ENCODE measurements at places on chromosomes 7 and 10. TPM values are rescaled to one million over a fixed set of nuclear protein-coding genes. Genes with fewer than 3 reads are reported as not detected.

Gene JAKMIP3
- total RNA-seq, result not detected

Gene SNCG
- total RNA-seq, result 31.4 TPM

Gene ZDHHC4
- 31.3 TPM for total RNA-seq

Gene PPP1R17
- total RNA-seq, result not detected

Gene ASZ1
- not detected for total RNA-seq

Gene DNTT
- not detected for total RNA-seq

Gene FOXI2
- total RNA-seq, result not detected

Gene PRSS37
- not detected for total RNA-seq

DNA sequence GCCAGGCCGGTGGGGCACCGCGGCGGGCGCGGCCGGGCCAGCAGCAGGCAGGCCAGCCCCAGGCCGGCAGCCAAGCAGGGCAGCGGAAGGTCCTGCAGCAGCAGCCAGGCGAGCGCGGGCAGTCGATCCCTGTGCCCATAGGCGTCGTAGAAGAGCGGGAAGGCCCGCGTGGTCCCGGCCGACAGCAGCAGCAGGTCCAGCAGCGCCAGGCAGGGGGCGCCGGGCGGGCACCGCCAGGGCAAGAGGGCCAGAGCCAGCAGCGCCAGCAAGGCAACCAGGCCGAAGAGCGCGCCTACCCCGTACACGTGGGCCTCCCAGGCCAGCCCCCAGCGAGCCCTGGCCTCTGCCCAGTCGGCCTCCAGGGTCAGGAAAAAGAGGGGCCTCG lies 8.4 kb upstream of the RBM28 start:
- peak; percentile 72 for DNase-seq
- no peak overlapping the region for H3K4me3 ChIP-seq
- H3K36me3 ChIP-seq, result no peaks in the 10 kb centered on the region
- H3K27me3 ChIP-seq, result peaks cover 46% of the 10 kb centered on the region
- no peaks in the 10 kb centered on the region for H3K4me1 ChIP-seq

- no peak overlapping the region for H3K4me3 ChIP-seq
- DNase-seq, result no peak
- H3K4me1 ChIP-seq, result no peaks in the 10 kb centered on the region
- peaks cover 3% of the 10 kb centered on the region for H3K27me3 ChIP-seq
- H3K36me3 ChIP-seq, result no peaks in the 10 kb centered on the region
- no peak overlapping the region for H3K27ac ChIP-seq
Observed at GRCh38 chr10:113780681-113781250, 29.3 kb downstream of the PLEKHS1 start.

- no peaks in the 10 kb centered on the region for H3K36me3 ChIP-seq
- no peak overlapping the region for H3K27ac ChIP-seq
- no peak overlapping the region for H3K4me3 ChIP-seq
- H3K4me1 ChIP-seq, result no peaks in the 10 kb centered on the region
- no peak for DNase-seq
Observed at GRCh38 chr7:96921231-96921630, 84.1 kb upstream of the DLX6 start.

GRCh38 chr7:26034391-26034790 lies 117.6 kb upstream of the NFE2L3 start:
- H3K27me3 ChIP-seq, result no peaks in the 10 kb centered on the region
- no peak for DNase-seq
- H3K4me3 ChIP-seq, result no peak overlapping the region
- H3K27ac ChIP-seq, result no peak overlapping the region
- no peaks in the 10 kb centered on the region for H3K36me3 ChIP-seq
- H3K4me1 ChIP-seq, result no peaks in the 10 kb centered on the region

- no peaks in the 10 kb centered on the region for H3K4me1 ChIP-seq
- H3K27me3 ChIP-seq, result no peaks in the 10 kb centered on the region
- H3K27ac ChIP-seq, result no peak overlapping the region
- H3K4me3 ChIP-seq, result no peak overlapping the region
Observed at GRCh38 chr10:121379013-121379412, 219.2 kb downstream of the FGFR2 start.

DNA sequence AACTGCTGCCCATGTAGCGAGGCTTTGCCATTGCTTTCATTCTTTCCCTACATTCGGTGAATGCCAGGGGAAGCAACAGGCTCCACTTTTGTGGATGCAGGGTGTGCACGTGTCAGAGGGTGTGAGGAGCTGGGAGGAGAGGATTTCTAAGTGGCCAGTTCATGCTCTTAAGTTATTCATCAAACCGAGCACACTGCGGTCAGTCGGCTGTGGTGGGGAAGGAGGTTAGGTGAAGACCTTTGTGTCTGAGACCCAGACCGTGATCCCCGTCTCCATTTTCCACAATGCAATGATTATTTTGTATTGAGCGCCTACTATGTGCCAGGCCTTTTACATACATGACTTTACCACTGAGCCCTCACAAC lies 438.6 kb upstream of the GALNT17 start:
- peaks cover 22% of the 10 kb centered on the region for H3K27me3 ChIP-seq
- H3K4me3 ChIP-seq, result no peak overlapping the region
- H3K36me3 ChIP-seq, result no peaks in the 10 kb centered on the region

DNA sequence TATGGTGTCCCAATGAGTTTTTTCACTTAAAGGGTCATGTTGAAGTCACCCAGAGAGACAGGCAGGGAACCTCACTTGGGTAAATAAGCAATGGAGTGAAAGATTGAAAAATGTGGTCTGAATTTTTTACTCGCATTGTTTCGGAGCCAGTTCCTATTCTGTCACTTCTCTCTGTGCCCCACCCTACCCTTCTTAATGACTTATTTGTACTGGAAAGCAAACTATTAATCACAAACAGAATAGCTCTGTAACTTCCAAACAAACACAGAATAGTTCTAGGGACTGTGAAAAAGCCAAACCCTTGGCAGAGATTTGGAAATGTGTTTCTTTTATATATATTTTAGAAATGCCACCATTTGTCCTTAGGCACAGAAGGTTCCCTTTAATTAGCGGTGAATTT lies 76.0 kb downstream of the LRMDA start:
- no peak overlapping the region for H3K4me3 ChIP-seq
- H3K27me3 ChIP-seq, result no peaks in the 10 kb centered on the region
- no peak for DNase-seq
- no peaks in the 10 kb centered on the region for H3K36me3 ChIP-seq
- H3K4me1 ChIP-seq, result no peaks in the 10 kb centered on the region
- no peak overlapping the region for H3K27ac ChIP-seq

- peak; percentile 44 for DNase-seq
- H3K4me1 ChIP-seq, result peaks cover 53% of the 10 kb centered on the region
- peaks cover 4% of the 10 kb centered on the region for H3K36me3 ChIP-seq
- H3K27me3 ChIP-seq, result no peaks in the 10 kb centered on the region
Observed at GRCh38 chr7:151087245-151088018, 1.2 kb downstream of the AGAP3 start.

- DNase-seq, result no peak
- no peak overlapping the region for H3K4me3 ChIP-seq
- H3K27me3 ChIP-seq, result no peaks in the 10 kb centered on the region
- H3K4me1 ChIP-seq, result no peaks in the 10 kb centered on the region
- H3K36me3 ChIP-seq, result no peaks in the 10 kb centered on the region
Observed at GRCh38 chr7:90945104-90945787, 319.0 kb upstream of the FZD1 start.

DNA sequence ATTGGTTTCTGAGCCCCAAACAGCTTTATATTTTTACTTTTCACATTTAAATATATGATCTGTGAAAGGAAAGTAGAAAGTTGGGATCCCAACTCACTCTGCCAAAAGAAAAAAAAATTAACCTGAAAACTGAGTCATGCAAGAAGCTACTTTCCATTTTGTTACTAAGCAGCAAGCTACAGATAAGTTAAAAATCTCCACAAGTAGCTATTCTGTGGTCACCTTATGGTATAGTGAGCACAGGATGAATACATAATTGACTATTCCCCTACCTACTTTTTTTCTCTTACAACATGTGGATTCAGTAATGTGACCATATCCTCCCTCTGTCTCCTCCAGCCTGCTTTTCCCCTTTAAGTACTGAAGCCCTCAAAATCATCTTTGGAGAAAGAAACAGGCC lies 30.3 kb upstream of the CREB3L2 start:
- no peak overlapping the region for H3K4me3 ChIP-seq
- no peaks in the 10 kb centered on the region for H3K4me1 ChIP-seq
- H3K27me3 ChIP-seq, result no peaks in the 10 kb centered on the region
- no peak overlapping the region for H3K27ac ChIP-seq

- DNase-seq, result no peak
- H3K27me3 ChIP-seq, result no peaks in the 10 kb centered on the region
- no peaks in the 10 kb centered on the region for H3K4me1 ChIP-seq
- H3K4me3 ChIP-seq, result no peak overlapping the region
- no peaks in the 10 kb centered on the region for H3K36me3 ChIP-seq
- H3K27ac ChIP-seq, result no peak overlapping the region
Observed at GRCh38 chr7:137674551-137675409, 172.0 kb downstream of the DGKI start.

DNA sequence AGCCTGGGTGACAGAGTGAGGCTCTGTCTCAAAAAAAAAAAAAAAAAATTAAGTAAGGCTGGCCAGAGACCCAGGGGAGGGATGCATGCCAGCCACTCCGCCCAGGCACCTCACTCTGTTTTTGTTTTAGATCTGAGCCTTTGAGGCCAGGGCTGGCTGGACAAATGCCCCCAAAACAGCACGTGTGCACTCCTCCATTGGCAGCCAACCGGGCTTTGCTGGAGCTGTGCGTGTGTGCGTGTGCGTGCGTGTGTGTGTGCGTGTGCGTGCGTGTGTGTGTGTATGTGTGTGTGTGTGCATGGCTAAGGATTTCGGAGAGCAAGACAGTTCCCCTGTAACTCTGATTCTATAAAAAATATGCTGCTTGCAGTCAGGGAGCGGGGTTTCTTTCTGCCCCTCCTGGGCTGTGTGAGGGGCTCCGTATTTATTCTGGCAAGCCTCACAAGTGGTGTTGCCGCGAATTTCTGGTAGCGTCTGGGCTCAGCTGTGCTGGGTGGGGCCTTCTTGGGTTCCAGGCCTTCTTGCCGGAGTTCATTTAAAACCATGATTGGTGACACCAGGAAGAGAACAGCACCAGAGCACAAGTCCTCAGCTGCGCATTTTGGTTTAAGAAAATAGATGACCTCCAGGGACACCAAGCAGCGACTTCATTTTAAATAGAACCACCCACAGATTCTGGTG lies 28.1 kb upstream of the UNCX start:
- no peak overlapping the region for H3K27ac ChIP-seq
- DNase-seq, result no peak
- H3K36me3 ChIP-seq, result no peaks in the 10 kb centered on the region
- no peaks in the 10 kb centered on the region for H3K4me1 ChIP-seq
- peaks cover 7% of the 10 kb centered on the region for H3K27me3 ChIP-seq
- H3K4me3 ChIP-seq, result no peak overlapping the region

GRCh38 chr10:62648921-62649320 lies 155.6 kb upstream of the ADO start:
- H3K27ac ChIP-seq, result no peak overlapping the region
- no peak overlapping the region for H3K4me3 ChIP-seq
- no peaks in the 10 kb centered on the region for H3K36me3 ChIP-seq
- no peak for DNase-seq

DNA sequence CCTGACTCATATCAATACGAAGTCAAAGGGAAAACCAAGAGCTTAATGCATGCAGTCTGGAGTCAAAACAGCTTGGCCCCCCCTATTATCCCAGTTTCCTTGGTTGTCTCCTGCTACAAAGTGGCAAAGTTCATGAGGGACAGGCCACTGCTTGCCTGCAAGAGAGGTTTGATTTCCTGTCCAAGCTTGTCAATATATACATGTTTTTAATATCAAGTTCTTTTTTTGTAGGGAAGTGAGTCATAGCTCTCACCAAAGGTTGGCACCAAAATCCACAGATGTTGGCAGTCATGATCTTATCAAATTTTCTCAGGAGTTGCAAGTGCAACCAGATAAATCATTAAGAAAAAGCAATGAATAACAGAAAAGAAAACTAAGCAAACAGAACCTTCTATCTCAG lies 176.8 kb downstream of the COBL start:
- H3K36me3 ChIP-seq, result no peaks in the 10 kb centered on the region
- H3K4me1 ChIP-seq, result peaks cover 27% of the 10 kb centered on the region
- peak overlapping the region; percentile 95 for H3K27ac ChIP-seq
- peak; percentile 98 for DNase-seq
- no peaks in the 10 kb centered on the region for H3K27me3 ChIP-seq

GRCh38 chr7:2224491-2224928 lies 8.2 kb downstream of the MAD1L1 start:
- H3K27me3 ChIP-seq, result no peaks in the 10 kb centered on the region
- H3K27ac ChIP-seq, result no peak overlapping the region
- DNase-seq, result no peak

DNA sequence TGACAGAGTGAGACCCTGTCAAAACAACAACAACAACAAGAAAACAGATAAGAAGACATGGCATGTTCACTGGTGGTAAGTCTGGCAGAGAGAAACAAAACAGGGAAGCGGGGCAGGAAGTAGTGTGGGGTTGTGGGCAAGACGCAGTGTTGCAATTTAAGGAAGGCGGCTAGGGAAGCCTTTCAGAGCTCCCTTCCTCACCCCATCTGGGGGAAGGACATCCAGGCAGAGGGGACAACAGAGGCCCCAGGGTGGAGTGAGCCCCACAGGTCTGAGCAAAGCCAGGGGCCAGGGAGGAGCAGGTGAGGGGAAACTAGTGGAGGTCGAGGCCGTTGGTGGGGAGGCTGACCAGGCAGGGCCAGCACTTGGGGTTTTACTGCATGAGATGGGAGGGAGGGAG lies 16.8 kb downstream of the LAT2 start:
- no peak for DNase-seq
- H3K27me3 ChIP-seq, result no peaks in the 10 kb centered on the region
- H3K4me1 ChIP-seq, result no peaks in the 10 kb centered on the region
- no peak overlapping the region for H3K4me3 ChIP-seq
- no peak overlapping the region for H3K27ac ChIP-seq

- DNase-seq, result no peak
- no peaks in the 10 kb centered on the region for H3K36me3 ChIP-seq
- no peak overlapping the region for H3K4me3 ChIP-seq
- no peak overlapping the region for H3K27ac ChIP-seq
- H3K27me3 ChIP-seq, result peaks cover 10% of the 10 kb centered on the region
Observed at GRCh38 chr7:29798422-29798821, 7.9 kb upstream of the WIPF3 start.

DNA sequence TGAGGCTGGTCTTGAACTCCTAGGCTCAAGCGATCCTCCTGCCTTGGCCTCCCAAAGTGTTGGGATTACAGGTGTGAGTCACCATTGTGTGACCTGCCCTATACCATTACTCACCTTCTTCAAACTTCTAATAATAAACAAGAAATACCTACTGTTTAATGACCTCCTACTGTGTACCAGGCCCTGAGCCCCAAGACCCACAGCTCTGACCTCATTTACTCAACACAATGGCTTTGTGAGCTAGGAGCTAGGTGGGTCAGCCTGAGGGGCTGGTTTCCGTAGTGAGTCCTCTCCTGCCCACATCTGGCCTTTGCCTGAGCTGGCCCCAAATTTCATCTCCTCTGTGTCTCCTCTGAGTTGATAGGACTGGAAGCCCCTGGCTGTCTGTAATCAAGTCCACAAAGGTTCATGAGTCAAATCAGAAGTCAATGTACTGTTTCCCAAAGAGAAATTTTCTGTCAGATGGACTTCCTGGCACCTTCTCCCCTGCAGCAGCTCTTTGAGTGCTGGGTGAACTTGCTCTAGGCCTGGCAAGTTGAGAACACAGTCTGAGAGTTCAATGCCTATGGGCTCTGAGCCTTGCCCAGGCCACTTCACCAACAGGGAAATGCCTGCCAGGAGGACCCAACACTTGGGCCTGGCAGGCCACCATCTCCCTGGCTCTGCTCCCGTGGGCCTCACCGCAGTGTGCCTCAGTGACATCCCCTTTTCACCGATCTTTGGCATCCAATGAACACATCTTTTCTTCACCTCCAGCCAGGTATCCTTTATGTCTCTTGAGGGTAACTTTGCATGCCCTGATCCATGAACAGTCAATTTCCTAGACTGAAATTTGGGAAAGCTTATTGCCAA lies 24.0 kb downstream of the NEURL1 start:
- peaks cover 8% of the 10 kb centered on the region for H3K4me1 ChIP-seq
- no peaks in the 10 kb centered on the region for H3K27me3 ChIP-seq
- H3K4me3 ChIP-seq, result no peak overlapping the region
- no peaks in the 10 kb centered on the region for H3K36me3 ChIP-seq
- DNase-seq, result no peak
- no peak overlapping the region for H3K27ac ChIP-seq

All from endothelial cell of umbilical vein (primary cell).